ENCODE measurements at places on chromosomes 5 and 9.

DNA sequence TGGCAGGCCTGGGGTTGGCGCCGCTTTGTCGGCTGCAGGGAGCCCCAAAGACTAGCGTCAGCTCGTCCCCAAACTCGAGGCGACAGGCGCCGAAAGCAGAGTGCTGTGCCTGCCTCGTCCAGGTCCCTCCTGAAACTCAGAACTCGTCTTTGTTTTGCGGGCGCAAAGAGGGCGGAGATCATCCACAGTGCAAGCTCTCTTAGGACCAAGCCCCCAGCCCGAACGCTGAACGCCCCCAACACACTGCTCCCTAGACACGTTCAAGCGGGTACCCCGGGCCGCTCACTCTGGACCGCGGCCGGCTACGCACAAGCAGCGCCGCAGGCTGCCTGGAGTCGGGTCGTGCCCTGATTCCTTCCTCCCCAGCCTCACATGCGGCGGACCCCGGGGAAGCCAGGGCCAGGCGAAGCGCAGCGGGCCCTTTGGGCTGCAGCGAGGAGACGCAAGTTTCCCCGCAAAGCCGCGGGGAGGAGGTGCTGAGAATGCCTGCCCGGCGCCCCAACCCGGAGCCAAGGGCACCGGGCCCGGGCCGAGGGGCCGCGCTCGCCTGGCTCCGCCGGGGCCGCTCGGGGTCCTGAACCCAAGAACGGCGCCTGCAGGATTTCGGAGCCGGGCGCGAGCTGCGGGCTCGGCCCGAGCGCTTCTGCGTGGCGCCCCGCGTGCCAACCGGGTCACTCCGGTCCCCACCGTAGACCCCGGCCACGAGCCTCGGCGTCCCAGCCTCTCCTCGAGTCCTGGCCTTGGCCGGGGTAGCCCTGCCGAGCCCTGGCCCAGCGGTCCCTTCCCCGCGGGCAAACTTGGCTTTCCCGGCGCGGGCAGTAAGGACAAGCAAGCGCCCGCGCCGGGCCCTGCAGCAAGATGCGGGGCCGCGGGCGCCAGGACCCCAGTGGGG is 738 bp downstream of the FSTL4 start:
- DNase-seq: no peak

- no peak for DNase-seq
Measured at GRCh38 chr5:113179156-113179555, 202.6 kb downstream of the DCP2 start.

DNA sequence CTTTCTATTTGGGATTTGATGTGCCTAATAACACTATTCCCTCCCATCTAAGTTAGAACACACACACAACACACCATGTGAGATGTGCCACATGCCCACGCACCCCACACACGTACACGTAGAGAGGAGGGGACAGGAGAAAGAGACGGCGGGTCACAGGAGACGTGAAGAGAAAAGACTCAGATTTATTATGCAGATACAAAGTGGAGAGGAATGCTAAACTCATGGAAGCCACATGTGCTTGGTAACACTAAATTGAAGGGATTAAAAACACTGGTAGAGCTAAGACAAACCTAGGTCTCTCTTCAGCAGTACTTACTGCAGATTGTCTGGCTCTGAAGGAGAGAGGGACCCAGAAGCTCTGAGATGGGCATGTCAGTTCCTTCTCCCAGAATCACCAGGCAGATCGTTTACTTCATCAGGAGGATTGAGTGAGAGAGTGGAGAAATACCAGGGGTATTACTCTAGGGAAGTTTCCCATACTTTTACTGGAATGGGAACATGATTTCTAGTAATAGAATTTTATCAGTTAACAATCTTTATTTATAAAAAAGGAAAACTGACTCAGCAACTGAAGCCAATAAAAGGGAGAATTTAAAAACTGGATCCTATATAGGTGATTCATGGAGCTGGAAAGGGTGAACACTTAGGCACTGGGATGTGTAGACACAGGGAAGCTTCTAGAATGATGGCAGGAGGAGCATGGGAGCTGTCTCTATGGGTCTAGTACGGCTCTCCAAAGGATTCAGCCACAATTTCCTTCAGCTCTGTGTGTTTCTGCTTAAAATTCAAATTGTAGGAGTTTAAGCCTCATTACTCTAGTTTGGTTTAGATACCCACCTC is 139.4 kb downstream of the MACIR start:
- no peak for DNase-seq

GRCh38 chr5:146828385-146828784 is 50.2 kb downstream of the PPP2R2B start:
- no peak for DNase-seq

DNA sequence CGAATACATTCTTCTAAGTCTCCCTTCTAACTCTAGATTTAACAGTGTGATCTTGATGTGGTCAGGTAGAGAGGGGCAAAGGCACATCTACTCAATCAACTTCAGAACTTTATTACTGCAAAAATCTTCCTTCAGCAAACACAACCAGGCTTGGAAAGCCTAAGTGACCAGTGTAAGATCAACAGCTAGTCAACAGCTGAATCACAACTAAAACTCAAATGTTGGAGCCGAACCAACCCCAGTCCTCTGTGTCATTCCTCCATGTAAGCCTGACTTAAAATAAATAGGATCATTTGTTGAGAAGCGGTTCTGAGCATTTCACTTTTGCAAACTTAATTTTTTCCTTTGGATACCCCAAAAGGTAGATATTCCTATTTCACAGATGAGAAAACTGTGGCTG is 352.7 kb downstream of the EBF1 start:
- no peak for DNase-seq

DNA sequence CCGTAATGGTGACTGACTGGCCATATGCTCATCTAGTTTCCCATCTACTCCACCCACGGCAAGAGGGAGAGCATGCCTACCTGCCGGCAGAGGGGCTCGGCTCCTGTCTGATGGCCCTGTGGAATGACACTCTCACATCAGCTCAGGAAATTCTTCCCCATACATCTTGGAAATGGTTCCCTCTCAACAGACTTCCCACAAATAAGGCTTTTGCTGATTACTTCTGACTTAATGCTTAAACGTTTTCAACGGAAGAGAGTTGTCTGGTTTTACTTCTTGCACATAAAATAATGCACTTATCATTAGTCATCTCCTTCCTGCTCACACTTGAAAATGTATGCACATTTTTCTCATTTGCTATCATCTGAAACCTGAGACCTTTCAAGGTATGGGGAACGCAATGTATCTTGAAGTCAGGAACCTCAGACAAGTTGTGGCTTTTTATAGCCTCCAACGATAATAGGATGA is 129.5 kb downstream of the TTLL11 start:
- DNase-seq: no peak

DNA sequence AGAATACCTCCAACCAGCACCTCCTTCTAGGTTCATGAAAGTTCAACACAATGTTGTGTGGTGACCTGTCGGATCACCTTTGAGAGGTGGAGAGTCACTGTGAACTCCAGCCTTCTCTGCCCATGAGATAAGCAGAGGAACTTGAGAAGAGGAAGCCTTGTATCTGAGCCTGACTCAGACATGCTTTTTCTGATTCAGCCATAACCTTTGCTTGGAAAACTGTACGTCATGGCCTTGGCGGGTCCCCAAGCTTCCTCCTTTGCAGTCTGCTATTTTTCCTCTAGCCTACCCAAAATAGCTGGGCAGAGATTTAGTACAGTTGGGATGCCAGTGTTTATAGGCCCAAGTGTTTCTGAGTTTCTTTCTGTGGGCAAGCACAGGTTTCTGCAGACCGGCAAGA is 274.7 kb downstream of the CETN3 start:
- no peak for DNase-seq

- no peak for DNase-seq
Measured at GRCh38 chr5:82351754-82352145, 73.6 kb upstream of the RPS23 start.

DNA sequence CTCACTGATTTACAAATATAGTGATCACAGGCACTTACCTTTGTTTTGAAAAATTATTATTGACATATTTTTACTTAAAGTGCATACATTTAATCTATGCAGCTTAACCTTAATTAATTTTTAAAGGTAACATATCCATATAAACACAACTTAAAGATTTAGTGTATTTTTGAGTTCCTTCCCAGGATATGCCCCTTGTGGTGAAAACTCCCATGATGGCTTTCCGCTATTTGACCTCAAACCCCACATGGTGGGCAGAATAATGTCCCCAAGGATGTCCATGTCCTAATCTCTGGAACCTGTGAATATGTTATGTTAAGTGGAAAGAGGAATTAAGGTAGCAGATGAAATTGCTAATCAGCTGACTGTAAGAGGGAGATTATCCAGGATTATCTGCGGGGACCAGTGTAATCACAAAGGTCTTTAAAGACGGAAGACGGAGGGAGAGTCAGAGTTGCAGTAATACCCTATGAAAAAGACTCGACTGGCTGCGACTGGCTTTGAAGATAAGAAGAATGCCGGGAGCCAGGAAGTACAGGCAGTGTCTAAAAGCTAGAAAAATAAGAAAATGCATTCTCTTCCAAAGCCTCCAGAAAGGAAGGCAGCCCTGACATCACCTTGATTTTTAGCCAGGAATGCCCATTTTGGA is 193.9 kb downstream of the ICE1 start:
- DNase-seq: no peak

All from GM12864 (cell line).